Anterior cingulate cortex (tissue), 58 donors: ENCODE measurements at places on chromosomes 12 and 14.

GRCh38 chr14:68282479-68283377, 463.1 kb downstream of the RAD51B start:
- DNase-seq, result no peak

GRCh38 chr14:101506926-101507835, 54.1 kb upstream of the DIO3 start:
- DNase-seq, result no peak

- no peak for DNase-seq
Observed at GRCh38 chr12:64229240-64229639, 7.1 kb upstream of the KICS2 start.

GRCh38 chr14:102828151-102828550, 50.9 kb downstream of the TRAF3 start:
- no peak for DNase-seq

DNA sequence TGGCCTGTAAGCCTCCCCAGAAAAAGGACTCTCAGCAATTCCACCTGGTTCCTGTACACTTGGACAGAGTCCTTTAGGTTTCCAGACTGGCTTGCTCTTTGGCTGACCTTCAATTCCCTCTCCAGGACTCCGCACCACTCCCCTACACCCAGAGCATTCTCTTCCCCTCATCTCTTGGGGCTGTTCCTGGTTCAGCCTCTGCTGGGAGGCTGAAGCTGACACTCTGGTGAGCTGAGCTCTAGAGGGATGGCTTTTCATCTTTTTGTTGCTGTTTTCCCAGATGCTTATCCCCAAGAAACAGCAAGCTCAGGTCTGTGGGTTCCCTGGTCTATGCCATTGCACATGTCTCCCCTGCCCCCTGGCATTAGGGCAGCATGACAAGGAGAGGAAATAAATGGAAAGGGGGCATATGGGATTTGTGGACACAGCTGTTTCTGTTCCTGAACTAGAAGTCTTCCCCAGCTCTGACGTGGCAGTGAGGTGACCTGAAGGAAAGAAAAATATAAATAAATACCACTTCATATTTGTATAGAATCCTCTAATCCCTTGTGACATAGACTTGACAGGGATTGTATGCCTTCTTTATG, 1.3 kb downstream of the RNASE7 start:
- no peak for DNase-seq

DNA sequence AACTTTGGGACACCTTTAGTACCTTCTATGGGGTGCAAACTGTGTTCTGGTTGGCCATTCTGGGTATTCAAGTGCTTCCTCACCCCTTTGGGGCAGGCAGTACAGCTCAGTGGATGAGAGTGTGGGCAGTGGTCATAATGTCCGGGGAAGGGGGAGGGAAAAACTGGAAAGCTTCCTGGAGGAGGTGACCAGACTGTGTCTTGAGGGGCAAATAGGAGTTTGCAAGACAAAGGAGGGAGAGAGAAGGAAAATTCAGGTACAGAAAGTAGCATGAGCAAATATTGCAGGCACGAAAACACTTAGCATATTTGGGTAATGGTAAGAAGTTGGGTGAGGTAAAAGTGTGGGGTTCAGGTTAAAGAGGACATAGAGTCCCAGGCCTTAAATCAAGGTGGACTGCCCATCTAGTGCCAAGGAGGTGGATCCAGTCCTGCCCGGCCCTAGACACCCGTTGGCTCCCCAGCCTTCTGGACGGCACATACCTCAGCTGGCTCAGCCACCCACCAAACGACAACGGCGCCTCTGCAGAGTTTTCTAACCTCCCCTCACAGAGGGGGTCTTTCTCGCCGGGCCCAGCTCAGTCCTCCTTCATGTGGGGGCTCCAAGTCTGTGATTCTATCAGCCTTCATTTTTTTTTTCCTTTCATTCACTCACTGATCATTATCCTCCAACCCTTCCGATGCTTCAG, 86.4 kb downstream of the DICER1 start:
- DNase-seq, result no peak

GRCh38 chr12:88428350-88428749, 151.9 kb downstream of the KITLG start:
- DNase-seq, result no peak

DNA sequence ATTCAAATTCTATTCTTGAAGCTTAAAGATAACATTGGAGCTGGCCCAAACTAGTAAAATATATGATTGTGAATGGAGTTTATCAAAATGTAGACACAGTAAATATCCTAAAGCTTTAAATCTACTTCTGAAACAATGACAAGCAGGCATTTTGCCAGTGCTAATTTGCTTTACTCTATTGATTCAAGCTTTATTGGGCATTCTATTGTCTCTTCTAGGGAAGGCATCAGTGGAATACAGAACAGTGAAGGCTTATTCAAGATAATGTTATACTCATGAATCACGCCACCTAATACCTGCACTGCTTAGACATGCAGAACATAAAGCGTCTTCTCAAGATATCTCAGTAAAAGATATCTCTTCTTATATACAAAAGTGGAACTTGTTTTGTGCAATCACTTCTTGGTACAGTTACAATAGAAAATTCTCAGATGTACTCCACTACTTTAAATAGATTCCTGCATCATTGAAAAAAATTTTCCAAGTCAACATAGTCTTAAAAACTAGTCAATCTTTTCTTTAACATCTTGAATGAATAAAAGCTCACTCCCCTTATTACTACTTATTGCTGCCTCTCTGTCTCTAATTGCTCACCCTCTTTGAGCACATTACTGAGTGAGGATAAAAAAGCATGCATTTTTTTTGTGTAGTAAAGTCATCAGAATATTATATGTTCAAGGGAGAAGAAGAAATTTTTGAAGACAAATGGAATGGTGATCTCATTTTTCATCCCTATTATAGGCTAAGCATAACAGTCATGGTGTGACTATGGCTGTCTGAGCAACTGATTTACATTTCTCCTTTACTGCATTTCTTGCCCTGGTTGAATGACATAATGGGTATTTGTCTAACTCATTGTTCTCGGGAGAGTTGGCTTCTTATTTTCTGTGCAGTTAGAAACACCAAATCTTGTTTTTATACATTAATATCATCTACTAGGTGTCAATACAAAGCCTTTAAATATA, 98.0 kb upstream of the E2F7 start:
- DNase-seq, result no peak

DNA sequence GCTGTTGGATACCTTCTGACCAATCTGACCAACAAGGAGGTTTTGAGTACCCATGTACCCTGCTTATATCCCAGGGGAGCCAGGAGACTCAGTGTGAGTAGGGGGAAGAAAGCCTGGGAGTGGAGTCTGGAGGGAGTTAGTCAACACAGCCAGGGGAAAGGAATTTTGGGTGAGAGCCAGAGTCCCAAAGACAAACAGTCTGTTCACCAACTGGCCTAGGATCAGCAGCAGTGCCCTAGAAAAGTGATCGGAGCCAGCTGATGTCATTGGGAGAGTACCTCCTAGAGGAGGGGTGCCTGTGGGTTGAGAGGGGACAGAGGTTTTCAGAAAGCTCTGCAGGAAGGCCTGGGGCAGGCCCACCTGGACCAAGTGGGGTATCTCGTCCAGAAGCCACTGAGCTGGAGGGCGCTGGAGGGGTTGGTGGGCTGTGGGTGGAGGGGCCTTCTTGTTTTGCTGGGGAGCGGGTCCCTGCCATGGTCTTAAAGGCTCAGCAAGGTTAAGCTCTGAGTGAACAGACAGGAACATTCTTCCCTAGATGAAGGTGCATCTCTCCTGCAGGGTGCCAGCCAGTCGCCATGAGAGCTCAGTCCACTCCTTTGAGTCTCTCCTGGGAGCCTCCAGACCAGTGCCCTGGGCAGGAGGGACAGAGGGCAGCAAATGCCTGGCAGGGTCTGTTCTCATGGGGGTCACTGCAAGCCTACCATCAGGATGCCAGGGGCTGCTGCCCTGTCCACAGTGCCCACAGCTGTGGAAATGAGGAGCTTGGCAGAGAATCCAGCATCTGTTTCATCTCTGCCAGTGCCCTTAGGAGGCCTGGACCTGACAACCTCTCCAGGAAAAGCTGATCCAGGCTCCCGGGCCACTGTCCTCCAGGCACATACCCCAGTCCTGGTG, 63.6 kb downstream of the CHGA start:
- no peak for DNase-seq

DNA sequence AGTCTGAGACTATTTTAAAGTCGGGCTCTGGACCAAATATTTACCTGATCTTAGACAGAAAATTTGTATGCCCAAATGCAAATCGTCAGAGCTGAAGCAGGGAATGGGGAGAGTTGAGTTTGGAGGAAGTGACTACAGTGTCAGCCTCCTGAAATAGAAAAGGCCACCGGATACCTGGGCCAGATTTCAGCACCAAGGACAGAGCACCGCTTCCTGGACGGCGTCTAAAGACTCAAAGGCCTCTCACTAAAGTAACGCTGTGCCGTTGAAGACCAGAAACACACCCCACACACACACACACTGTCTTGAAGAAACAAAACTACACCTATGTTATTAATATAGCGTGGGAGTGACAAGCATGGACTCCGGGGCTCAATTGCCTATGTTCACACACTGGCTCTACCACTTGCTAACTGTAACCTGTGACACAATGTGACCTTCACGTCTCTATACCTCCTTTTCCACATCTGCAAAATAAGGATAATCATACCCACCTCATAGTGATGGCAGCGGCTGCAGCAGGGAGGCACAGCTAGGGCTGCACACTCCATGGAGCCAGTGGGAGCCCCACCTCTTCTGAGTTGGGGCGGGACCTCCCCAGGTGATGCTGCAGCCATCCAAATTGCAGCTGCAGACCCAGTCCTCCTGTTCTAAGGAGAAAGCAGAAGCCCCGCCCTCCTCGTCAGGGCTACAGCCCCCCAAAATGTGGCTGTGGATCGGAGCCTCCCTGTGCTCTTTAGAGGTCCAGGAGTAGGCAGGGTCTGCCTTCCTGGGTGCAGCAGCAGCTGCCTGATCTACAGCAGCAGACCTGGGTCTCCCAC, 35.6 kb downstream of the KRT76 start:
- DNase-seq, result no peak

- no peak for DNase-seq
Observed at GRCh38 chr12:24746006-24746671, 202.8 kb downstream of the BCAT1 start.

DNA sequence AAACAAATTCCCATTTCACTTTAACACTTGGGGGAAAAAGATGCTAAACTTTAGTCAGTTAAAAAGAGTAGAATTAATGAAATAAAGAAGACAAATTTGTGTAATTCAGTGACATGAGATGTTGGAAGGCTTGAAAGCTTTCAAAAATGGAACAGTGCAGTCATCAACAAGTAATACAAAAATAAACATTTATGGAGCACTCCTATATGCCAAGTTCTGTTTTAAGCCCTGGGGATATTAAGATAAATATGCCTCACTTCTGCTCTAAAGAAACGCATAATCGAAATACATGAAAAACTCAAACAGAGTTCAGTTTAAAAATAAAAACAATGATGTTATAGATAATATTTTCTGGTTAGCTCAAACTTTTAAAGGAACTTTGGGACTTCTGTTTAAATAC, 93.0 kb downstream of the KCNH5 start:
- DNase-seq, result no peak

- no peak for DNase-seq
Observed at GRCh38 chr14:34368971-34369647, 92.9 kb downstream of the SPTSSA start.

- DNase-seq, result no peak
Observed at GRCh38 chr14:96627811-96628775, 125.9 kb downstream of the PAPOLA start.

DNA sequence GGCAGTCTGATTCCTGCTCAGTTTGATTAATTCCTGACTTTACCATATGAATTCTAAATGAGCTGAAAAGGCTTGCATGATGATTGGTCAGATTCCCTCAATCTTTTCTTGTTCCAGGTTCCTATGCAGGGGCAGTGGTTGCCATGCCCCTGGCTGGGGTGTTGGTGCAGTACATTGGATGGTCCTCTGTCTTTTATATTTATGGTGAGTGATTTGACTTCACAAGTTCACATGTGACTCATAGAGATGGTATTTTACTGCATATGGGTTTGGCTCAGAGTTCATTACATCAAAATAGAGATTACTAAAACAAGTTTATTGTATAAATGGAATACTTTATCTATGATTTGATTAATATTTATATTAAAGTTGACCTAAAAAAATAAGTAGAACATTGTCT, 44.8 kb downstream of the SLC17A8 start:
- DNase-seq, result no peak
